ENCODE measurements at places on chromosomes 11 and 22. TPM values are rescaled to one million over a fixed set of nuclear protein-coding genes. Genes with fewer than 3 reads are reported as not detected.

DNA sequence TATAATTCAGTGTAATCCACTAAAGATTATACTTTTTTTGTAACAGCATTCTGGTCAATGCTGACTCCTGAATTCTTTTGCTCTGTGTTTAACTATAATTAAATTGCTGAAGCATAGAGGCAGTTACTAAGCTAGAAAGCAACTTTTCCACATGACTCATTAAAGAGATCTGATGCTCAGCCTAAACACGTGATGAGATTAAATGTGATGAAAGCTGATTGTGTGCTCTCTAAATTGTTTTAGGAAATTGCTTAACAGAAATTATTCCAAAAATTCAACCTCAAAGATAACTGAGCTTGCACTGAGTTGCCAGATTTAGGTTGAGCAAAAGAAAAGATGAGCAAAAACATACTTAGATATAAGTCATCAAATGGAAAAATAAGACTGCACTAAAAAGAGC, 1033.6 kb downstream of the FAM181B start:
- no peak for DNase-seq

The PRODH gene
- 1.0 TPM for total RNA-seq

The GAL gene
- total RNA-seq, result not detected

GRCh38 chr11:88246696-88247095, 71.5 kb upstream of the RAB38 start:
- no peak for DNase-seq

GRCh38 chr11:43547430-43547831, 133.1 kb upstream of the HSD17B12 start:
- no peak for DNase-seq

The LARGE2 gene
- total RNA-seq, result 6.0 TPM

DNA sequence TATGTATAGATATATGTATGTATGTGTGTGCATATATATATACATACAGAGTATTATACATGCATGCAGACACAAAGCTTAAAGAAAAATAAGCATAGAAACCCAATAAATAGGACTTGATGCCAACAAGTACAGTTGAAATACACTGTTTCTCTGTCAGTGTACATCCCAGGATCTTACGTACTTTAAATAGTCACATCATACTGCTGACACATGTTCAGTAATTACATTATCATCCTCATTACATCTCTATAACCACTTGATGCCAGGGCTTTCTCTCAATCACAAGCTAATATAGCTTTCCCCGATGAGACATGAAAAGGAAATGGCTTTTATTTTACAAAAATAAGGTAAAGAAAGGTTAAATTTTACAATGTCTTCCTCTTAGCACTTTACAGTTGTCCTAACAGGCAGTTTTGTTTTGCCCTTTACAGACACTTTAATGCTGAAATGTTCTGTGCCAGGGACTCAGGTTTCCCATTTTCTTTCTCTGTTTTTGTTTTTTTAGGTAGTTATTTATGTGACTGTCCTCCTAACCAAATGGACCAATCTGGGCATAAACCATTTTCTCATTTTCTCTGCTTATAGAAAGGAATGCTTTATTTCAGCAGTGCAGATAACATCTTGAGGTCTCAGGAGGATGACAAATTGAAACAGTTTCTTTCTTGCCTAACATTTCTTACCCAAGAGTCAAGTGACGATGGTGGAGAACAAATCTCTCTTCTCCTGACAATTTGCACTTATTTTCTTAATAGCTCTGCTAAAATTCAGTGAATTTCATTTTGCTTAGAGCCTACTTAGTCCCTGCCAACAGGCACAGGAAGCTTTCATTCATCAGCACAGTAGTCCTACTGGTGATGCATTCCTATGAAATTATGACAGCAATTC, 350.2 kb downstream of the TTC28 start:
- no peak for DNase-seq

DNA sequence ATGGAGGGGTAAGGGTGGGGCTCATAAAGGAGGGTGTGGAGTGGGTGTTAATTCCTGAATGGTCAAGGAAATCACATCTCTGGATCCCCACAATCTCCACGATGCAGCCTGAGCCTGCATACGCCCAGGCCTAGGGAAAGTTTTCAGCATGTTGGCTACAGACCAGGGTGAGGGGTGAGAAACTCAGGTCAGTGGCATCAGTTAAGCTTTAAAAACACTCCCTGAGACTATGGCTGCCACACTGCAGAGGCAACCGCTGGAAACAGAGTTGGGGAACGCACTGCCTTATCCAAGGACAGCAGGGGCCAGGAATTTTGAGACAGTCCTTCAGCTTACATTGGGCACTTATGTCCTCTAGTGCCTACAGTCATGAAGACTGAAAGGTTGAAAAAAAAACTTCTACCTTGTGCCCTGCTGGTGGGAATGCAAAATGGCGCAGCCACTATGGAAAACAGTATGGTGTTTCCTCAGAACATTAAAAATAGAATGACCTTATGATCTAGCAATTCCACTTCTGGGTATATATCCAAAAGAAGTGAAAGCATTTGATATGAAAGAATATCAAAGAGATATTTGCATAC, 19.7 kb downstream of the DKK3 start:
- DNase-seq, result no peak

DNA sequence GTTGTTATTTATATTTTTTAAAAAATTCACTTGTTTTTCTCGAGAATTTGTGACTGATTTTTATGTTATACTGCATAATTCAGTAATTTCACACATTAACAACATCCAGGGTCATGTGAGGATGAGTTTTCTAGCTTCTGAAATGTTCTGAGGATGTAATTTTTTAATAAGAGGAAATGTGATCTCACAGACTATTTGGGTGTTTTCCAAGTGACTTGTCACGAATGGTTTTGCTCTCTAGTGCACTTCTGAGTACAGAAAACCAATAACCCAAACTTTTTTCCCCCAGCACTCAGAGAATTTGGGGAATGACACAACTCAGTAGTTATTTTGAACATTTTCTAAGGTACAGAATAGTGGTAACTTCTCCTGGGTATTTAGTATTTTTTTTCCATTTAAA, 821.1 kb upstream of the ARHGAP42 start:
- DNase-seq, result no peak

The AP1B1 gene
- total RNA-seq, result 117 TPM

GRCh38 chr22:22061085-22062077, 78.8 kb upstream of the TOP3B start:
- DNase-seq, result no peak

The MYEOV gene
- total RNA-seq, result not detected

DNA sequence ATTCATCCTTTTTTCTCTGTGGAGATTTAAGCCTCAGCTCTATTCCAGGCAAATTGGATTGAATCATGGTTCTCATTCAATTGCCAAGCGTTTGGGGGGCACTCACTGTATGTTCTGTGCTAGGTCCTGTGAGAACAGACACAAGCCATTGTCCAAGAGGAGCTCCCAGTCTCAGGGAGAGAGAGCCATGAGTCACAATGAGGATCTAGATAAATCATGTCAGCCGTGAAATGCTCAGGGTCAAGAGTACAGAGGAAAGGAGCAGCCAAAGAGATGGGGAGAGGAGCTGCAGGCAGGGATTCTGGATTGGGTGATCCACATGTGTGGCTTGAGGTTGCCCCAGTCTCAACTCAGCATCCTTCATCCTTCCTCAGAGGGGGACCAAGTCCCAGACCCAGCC, 93.6 kb downstream of the FEZ1 start:
- peak; percentile 4 for DNase-seq

DNA sequence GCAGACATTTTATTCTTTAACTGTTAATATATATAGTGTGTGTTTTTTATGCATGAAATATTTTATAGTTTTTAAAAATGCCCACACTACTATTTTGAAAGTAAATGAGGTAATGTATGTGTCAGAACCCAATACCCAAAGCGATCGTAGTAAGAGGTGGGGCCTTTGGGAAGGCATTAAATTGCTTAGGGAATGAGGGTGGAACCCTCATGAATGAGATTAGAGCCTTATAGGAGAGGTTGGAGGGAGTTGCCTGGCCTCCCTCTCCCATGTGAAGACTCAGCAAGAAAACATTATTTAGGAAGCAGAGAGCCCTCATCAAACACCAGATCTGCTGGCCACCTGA, 11.1 kb downstream of the KLHL35 start:
- DNase-seq, result no peak

The KDELR3 gene
- total RNA-seq, result 4.2 TPM

DNA sequence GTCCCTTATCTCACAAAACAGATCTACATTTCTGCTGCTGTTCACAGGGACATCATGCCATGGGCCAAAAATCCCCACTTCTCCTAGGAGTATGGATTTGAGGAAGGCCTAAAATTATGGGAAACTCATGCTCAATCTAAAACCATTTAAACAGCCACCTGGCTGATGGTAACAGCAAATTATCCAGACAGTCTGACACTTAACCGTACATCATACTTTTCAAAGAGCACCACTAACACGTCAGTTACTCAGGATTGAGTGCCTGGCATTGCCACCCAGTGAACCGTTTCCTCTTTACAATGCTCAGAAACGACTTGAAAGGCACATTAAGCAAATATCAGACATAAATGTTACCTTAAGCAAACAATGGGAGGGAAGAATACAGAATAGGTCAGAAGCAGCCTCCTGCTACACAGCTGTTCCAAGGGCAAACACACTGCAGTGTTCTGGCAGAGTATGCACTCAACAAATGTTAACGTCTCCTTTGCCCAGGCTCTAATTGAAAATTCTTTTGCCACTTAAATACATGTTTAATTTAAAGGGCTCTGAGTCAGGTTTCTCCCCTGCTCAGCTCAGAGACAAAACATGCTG, 18.8 kb upstream of the SLC36A4 start:
- DNase-seq, result no peak

DNA sequence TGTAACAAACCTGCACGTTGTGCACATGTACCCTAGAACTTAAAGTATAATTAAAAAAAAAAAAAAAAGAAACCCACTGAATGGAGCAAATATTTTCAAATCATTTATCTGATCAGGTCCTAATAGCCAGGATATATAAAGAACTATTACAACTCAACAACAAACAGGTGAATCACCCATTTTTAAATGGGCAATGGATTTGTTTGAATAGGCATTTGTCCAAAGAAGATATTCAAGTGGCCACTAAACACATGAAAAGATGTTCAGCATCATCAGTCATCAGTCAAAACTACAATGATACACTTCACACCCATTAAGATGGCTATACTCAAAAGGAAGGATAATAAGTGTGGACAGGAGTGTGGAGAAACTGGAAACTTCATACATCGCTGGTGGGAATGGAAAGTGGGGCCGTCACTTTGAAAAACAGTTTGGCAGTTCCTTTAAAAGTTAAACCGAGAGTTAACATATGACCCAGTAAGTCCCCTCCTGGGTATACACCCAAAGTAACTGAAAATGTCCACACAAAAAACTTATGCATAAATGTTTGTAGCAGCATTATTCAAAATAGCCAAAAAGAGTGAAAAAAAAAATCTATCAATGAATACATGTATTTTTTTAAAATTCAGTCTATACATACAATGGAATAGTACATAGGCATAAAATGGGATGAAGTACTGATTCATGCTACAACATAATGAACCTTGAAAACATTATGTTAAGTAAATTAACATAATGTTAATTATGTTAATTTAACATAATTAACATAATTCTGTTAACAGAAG, 53.1 kb downstream of the ARRB1 start:
- DNase-seq, result no peak

DNA sequence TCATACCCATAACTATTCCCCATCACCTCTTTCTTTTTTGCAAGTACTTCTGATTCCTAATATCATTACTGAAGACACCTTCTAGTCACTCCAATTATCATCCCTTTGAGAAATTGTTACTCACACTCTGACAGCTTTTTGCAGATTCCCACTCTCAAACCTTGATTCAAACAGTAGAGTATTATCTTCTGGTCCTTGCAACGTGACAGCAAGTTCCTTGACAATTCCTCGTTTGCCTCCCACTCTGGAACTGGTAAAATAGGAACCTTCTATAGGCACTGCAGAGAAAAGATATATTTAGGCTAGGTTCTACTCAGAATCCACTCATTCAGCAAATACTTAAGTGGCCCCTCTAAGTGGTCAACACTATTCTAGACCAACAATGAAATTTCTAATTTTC, 23.2 kb downstream of the AGBL2 start:
- DNase-seq, result no peak

DNA sequence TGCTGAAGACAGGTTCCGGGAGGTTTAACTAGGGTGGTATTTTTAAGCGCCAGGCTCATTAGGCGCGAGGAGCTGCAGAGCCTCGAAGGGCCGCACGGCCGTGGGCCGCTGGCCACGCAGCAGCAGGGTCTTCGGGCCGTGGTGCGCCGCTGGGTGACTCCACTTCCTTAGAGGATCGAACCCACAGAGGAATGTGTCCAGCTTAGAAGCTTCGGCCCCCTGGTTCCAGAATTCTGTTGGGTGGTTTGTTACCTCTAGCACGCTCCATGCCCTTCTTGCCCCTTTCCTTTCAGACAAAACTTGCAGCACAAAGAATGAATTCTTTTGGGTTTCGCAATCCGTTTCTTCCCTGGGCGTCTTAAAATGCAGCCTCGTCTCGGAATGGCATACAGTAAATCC, 773 bp upstream of the PATL1 start:
- DNase-seq, result peak; percentile 91

- no peak for DNase-seq
Measured at GRCh38 chr11:211741-212140, 4.2 kb downstream of the RIC8A start.

- DNase-seq, result no peak
Measured at GRCh38 chr11:46912526-46913150, 5.7 kb downstream of the LRP4 start.

The PHF21B gene
- total RNA-seq, result 0.07 TPM

GRCh38 chr11:16215352-16215751, 141.0 kb downstream of the SOX6 start:
- DNase-seq, result no peak

DNA sequence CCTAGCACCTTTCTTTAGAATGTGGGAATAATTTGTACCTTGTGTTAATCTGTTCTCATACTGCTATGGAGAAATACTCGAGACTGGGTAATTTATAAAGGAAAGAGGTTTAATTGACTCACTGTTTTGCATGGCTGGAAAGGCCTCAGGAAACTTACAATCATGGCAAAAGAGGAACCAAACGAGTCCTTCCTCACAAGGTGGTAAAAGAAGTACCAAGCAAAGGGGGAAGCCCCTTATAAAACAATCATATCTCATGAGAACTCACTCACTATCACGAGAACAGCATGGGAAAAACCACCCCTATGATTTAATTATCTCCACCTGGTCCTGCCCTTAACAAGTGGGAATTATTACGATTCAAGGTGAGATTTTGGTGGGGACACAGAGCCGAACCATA, 127.1 kb upstream of the ANO3 start:
- DNase-seq, result no peak

The MN1 gene
- 1.5 TPM for total RNA-seq

All from spleen (tissue), 13 donors.